Uterine smooth muscle cell (primary cell): ENCODE measurements at places on chromosomes 13 and 19. TPM values are rescaled to one million over a fixed set of nuclear protein-coding genes. Genes with fewer than 3 reads are reported as not detected.

Gene PCDH17
- total RNA-seq, result not detected in 2 replicates

Gene ADGRE2
- 0.11 and 0.12 TPM in 2 replicates for total RNA-seq

Gene ADGRE3
- under 0.01 TPM in 1 of 2 replicates, not detected in the other for total RNA-seq

Gene ADGRE1
- not detected in 2 replicates for total RNA-seq
